ENCODE measurements at places on chromosomes 2 and 18.
A peak's percentile ranks its signal among the peaks of the same experiment; 100 is the strongest.

DNA sequence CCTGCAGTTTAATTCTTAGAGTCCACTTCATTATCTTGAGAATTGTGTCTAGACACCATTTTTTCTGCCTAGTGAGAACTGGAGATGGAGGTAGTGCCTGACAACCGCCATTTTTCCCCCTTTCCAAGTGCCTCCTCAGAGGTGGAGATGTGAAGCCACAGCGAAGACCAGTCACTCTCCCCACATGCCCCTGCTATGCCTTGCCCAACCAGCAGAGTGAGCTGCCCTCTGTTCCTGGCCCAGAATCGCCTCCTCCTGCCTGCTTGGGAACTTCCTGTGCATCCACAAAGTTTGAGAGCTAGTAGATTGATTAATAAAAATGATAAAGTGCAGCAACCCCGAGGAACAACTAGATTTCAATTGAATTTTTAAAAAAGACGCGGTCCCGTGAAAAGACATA is 123.3 kb downstream of the CLIP4 start:
- peak; percentile 6 for DNase-seq

- no peak for DNase-seq
These were observed 40.3 kb upstream of the AFF3 start for GRCh38 chr2:100182494-100183361.

- no peak for DNase-seq
These were observed 24.9 kb downstream of the HADHB start for GRCh38 chr2:26269571-26270158.

DNA sequence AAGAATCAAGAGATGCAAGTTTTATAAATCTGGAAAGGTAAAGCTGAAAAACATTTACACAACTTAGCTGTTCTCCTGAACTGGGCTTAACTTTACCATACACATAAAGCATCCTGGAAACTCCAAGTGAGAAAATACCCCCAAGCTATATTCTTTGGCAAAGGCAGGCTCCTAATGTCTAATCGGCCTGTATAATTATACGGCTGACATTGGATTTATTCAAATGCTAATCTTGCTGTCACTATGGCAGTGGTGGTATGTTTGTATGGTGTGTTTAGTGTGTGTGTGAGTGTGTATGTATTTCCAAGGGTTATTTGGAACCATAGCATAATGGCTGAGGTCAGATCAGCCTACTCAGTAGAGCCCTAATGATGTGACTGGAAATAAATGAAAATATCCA is 1031.8 kb upstream of the ZEB2 start:
- no peak for DNase-seq

GRCh38 chr2:210392469-210392881 is 77.5 kb upstream of the MYL1 start:
- no peak for DNase-seq

GRCh38 chr18:28409811-28410210 is 232.9 kb upstream of the CDH2 start:
- DNase-seq, result no peak

GRCh38 chr2:71932780-71933466 is 214.7 kb downstream of the CYP26B1 start:
- DNase-seq, result no peak

- no peak for DNase-seq
These were observed 11.6 kb upstream of the HNMT start for GRCh38 chr2:137952586-137953129.

- no peak for DNase-seq
These were observed 61.9 kb upstream of the PSMD14 start for GRCh38 chr2:161246281-161246680.

- no peak for DNase-seq
These were observed 79.8 kb upstream of the PIK3C3 start for GRCh38 chr18:41875094-41875780.

DNA sequence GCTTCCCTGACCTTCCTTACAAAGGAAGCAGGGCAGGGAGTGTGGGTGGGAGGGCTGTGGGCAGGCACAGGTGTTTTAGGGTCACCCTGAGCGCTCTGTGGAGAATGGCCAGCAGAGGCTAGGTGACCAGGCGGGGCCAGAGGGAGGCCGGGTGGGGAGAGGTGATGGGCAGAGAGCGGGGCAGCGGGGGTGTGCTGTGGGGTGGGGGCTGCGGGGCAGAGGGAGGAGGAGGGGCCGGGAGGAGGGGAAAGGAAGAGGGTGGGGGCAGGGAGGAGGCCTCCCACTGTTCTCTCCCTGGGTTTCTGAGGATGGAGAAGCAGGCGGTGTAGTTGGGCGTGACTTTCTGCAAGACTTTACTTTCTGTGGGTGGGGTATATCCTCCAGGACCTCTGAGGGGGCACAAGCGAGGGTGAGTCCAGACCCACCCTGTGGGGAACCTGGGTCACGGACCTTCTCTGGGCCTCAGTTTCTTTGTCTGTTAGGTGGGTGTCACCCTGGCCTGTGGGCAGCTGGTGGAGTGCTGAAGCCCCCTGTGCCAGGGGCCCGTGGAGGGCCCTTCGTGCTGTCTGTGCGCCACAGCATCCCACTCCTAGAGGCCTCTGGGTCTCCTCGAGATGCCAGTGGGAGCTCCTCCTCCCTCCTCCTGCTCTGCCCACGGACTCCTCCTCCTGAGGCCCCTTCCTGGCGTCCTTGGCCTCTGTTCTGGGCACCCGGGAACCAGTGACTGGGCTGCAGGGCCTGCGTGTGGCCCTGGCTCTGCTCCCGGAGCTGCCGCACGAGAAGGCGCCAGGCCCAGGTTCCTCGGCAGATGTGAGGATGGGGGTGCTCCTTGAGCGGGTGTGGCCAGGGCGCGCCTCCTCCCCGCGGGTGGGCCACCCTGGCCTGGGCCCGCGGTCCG is 6.3 kb upstream of the NEU4 start:
- no peak for DNase-seq

GRCh38 chr18:58438958-58439300 is 190.0 kb downstream of the ALPK2 start:
- DNase-seq, result no peak

GRCh38 chr2:159045545-159046454 is 77.4 kb downstream of the TANC1 start:
- DNase-seq, result no peak

DNA sequence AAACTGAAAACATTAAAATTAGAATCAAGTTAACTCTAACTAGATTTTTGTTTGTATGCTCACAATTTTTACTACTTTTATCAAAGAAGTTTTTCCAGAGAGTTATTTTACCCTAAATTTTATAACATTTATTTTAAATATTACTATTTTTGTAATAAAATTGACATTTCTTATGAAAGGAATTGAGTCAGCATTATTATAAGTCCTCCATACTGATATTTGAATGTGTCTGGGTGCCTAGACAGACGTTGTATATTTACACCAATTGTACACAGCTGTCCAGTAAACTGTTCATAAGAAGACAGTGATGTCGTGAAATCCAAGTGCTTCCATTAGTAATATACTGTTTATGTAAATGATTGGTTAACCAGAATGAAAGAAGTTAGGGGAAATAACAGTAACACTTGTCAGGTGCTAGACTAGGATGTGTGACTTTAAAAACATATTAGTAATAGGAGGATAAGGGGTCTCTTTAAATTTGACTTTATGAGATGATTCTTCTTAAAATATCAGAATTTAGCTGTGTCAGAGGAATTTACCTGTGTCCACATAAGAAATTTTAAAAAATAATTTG is 73.7 kb downstream of the TANK start:
- no peak for DNase-seq

GRCh38 chr18:37944700-37945270 is 379.2 kb upstream of the CELF4 start:
- DNase-seq, result no peak

- DNase-seq, result peak; percentile 26
These were observed 24.3 kb upstream of the VIT start for GRCh38 chr2:36672199-36672598.

- DNase-seq, result no peak
These were observed 13.1 kb upstream of the SATB2 start for GRCh38 chr2:199470672-199471442.

GRCh38 chr2:233798335-233799086 is 20.4 kb downstream of the MROH2A start:
- no peak for DNase-seq

- DNase-seq, result no peak
These were observed 179.1 kb downstream of the ANKRD44 start for GRCh38 chr2:197131558-197131855.

DNA sequence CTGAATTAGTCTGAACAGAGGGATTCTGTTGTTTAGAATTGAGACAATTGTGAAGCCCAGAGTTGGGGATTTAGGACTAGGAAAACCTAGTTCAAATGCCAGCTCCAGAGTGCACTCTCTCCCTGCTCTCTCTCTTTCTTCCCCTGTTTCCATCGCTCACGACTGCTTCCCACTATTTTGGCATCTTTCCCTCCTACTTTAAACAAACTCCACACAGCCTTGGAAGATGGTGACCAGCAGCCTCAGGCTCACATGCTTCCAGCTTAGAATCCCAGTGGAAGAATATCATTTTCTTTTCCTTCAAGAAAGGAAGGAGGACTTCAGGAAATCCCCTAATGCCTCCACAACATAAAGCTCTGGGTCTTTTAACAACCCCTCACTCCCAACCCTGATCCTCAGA is 6.1 kb upstream of the DNMT3A start:
- DNase-seq, result no peak

GRCh38 chr2:158144914-158145625 is 43.4 kb downstream of the UPP2 start:
- DNase-seq, result no peak

DNA sequence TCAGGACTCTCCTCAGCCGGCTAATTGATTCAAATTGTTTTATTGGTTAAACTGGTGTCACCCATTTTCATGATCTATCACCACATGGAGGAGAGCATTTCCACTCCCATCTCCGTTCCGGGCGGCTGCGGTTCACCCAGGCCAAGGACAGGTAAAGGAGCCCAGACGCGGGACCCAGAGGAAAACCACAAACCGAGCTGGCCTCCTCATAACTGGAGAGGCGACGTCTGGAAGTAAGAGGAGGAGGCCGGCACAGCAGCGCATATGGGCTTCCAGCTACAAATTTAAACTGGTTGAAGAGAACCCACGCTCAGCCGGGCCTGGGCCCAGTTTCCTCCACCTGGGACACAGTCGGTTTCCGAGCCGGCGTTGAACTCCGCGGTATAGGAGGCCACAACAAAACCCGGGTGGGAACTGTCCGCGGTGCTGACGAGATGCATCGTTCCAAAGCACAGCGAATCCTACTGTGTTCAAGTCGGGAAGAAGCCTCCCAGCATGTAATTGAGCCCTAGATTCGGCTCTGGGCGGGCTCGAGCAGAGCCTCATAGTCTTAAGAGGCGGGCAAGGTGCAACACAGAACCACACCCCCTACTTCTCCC is 3.0 kb upstream of the SKOR2 start:
- no peak for DNase-seq

DNA sequence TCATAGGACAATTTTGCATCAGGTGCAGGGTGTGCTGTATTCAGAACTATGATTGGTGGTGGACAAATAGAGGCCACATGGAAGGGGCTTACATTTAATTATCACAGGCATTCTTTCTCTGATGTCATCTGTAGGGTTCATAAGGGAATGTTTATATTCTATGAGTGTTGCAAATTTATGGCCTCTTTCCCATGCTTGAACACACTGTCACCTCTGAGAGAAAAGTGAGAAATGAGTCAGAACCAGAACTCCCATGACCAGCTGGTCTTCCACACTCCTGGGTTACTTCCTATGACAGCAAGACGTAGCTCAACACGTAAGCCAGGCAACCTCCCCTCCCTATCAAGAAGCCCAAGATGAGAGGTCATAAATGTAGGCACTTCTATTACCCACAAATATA is 310.8 kb downstream of the PIEZO2 start:
- no peak for DNase-seq

DNA sequence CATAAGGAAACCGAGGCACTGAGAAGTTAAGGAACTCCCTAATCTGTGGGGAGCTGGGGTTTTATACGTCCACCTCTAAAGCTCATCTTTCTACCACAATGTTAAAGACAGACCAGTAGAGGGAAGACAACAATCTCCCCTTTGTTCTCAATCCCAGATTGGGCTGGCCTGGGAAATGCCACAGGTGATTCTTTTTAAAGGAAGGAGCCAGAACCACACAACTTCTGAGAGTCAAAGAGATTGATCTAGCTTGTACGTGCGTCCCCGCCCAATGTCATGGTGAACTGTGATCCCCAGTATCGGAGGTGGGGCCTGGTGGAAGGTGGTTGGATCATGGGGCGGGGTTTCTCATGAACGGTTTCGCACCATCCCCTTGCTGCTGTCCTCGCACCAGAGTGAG is 81.8 kb upstream of the LCLAT1 start:
- no peak for DNase-seq

DNA sequence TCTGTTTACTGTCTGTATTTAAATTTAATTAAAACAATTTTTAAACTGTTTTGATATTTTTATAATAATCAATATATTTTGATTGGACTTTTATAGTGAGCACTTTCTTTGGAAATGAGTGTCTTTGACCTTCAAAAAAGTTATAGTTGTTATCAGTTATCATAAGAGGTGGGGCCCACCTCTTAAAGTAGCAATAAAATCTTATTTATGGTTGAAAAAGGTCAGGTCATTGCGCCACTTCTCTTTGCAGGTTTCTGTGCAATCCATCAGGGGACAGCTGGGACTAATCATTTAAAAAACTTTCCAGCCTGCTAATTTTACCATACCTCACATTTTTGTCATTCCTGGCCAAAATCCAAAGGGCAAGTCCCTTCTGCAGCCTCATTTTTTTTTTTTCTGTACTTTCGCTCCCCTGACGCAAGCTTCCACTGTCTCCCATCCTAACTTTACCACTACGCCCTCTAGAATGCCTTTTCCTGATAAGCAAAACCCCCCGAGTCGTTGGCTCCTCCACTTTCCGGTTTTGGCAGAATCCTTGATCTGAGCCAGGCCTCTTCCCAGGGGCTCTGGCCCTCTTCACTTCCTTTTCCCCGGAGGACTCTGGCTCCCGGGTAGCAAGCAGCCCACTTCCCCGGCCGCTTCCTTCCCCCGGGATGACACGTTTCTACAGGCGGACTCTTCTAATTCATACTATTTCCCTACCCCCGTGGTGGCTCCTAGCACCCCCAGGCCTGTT is 1.1 kb upstream of the SEH1L start:
- DNase-seq, result peak; percentile 39

- no peak for DNase-seq
These were observed 41.4 kb downstream of the SPP2 start for GRCh38 chr2:234091883-234092282.

DNA sequence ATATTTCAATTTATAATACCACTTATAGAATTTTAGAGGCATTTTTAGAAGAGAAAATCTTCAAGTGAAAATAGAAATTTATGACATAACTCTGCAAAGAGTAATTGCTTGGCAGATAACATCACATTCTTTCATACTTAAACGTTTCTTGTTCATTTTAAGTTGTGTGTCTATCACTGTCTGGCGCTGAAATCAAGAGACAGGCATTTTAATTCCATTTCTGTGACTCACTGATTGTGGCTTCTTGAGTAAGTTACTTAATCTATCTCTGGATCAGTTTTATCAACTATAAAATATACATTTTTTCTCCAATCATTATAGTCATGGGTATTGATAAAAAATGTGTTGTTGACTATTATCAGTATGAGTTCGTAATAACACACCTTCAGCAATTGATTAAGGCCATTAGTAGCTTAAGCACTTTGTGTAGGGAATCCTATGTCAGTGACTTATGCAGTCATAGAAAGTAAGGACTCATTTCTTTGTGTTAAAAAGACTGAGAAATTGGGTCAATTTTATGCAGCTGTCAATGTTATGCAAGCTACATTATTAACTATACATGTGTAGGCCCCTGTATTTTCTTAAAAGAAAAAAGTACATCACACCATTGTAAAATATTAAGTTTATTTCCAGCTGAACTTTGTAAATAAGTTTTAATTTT is 497.3 kb downstream of the CCDC85A start:
- no peak for DNase-seq

Data from NCI-H510A treated with DMSO at 0.1 percent for 48 hours (cell line).